ENCODE measurements at places on chromosomes 12 and 14.

- no peak for DNase-seq
These were observed 115.5 kb downstream of the DHRS2 start for GRCh38 chr14:23751616-23752015.

DNA sequence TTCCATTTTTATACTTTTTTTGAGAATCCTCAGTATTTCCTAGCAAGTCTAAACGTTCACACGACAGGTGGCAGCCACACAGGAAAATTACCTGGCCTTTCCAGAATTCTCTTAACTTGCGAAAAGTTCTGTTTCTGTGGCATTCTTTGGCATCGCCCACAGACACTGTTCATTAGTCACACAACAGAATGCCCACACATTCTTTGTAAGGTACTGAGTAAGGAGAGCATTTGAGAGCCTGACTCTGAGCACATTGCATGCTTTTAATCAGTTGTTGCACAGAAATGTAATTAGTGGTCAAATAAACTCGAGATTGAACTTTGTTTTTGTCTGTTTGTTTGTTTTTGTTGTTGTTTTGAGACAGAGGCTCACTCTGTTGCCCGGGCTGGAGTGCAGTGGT lies 52.4 kb downstream of the LMNTD1 start:
- DNase-seq, result no peak

GRCh38 chr14:22489957-22490950 lies 98.8 kb downstream of the DAD1 start:
- no peak for DNase-seq

GRCh38 chr12:41438854-41439541 lies 250.9 kb downstream of the PDZRN4 start:
- DNase-seq, result no peak

DNA sequence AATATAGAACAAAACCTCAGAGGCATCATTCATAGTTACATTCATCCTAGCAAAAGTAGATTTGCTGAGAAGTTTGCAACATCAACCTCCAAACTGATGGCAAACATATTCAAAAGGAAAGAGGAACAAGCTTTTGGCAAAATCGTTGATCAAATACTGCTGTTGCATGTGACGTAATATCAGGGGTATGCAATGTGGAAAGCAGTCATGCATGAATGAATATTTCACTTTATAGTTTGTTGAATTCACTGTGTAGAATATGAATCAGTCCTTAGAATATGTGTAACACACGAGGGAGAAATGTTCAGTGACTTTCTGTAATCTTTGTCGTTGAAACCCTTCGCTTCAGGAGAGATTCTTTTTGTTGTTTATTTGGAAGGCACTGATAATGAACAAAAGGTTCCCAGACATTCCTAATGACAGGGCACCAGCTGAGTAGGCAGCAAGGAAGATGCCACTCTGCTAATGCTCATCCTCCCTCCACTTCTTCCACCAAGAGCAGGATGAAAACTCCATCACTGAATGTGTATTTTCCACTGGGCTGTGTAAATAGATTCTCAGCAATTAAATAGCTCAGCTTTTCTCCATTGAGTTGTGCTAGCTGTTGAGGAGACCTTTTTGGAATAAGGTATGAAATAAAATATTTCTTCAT lies 126.1 kb downstream of the PELI2 start:
- DNase-seq, result no peak

DNA sequence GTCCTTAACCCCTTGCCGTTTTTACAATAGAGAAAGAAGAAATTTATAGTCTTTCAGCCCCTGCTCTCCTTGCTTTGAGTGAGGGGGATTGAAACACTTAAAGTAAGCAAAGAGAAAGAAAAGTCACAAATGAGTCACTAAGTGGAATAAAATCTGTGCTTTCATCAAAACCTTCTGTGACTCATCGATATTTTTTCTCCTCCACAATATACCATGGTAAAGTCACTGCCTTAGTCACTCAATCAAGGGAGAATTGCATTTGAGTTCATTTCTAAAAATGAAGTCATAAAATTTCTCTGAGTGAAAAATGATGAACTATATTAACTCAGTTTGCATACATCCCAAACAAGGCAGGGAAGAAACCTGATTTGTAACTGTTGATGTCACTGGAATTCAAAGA lies 470.3 kb downstream of the FOXG1 start:
- DNase-seq, result no peak

DNA sequence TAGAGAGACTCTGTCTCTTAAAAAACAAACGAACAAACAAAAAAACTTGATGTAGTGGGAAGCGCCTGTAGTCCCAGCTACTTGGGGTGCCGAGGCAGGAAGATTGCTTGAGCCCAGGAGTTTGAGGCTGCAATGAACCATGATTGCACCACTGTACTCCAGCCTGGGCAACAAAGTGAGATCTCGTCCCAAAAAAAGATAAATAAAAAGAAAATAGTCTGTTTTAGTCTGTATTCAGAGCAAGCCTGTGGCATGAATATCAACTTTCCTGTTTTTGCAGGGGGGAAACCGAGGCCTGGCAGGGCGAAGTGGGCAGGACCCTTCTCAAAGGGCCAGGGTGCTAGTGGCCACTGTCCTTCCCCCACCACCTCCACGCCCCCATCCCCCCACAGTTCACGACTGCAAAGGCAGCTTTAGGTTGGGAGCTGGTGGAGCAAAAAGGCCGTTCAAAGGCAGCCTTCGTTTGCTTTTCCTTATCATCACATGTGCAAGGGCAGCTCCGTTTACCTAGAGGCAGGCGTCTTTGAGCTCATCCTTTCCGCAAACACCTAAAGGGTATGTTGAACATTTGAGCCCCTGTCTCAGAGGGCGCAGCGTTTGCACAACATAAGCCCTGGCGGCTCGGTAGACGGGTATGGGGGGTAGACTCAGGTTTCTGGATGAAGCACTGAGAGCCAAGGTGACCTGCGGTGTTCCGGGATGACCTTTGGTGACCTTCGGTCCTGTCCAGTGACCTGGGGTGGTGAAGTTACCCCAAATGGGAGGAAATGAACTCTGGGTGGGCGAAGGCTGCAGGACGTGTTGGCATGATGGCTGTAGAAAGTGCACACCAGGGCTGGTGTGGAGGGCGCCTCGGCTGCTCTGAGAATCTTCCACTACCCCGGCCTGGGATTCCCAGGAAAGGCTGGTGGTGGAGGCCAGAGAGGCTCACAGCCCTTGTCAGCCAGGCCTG lies 8.7 kb upstream of the MEG3 start:
- no peak for DNase-seq

DNA sequence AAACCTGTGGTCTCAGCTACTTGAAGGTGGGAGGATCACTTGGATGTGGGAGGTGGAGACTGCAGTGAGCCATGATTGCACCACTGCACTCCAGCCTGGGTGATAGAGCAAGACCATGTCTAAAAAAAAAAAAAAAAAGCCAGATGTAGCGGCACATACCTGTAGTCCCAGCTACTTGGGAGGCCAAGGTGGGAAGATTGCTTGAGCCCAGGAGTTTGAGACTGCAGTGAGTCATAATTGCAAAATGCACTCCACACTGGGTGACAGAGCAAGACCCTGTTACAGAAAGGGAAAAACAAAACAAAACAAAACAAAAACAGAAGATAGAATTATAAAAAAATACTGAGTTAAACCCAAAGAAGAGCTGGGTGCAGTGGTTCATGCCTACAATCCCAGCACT lies 29.1 kb upstream of the APOF start:
- no peak for DNase-seq

DNA sequence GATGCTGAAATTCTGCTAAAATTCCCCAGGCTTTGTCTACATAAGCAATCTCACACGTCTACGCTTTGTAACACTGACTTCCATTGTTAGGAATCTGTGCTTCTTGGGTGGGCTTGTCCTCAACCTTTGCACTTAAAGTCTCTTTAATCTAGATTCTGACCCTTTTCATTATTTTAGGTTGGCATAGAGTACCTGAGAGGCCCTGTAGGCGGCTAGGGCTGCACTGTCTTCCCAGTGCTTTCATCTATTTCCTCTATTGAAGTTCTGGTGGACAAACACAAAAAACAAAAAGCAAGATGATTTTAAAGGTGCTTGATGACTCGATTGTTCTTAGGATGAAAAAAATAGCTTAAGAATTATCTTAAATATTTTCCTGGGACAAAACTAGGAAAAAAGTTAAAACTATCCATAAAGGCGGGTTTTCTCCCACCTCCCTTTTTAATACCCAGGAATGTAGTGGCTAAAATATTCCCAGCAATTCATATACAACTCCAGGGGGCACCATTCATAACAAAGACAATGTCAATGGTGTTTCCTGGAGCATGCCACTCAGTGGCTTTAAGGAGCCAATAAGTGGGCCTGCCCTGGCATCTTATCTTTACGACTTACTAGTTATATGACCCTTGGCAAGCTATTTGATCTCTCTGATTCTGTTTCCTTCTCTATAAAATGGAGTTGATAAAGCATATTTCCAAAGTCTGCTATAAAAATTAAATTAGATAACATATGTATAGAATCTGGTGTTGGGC lies 197.5 kb downstream of the STXBP6 start:
- no peak for DNase-seq

DNA sequence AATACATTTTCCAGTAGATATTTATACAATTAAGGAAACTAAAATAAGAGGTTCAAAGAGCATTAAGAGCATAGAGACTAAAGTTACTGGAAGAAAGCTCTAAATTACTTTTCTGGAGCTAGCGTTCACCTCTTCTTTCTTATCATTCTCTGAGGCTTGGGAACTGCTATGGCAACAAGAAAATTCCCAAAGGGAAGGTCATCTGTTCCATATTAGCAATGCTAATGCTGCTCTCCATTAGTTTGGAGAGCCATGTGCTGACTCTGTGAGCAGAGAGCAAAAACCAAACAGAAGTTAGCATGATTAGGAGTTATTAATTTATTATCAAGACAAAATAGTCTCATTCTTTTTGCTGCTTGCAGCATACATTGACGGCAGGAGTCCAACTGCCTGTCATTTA lies 143.1 kb upstream of the SLC16A7 start:
- DNase-seq, result peak; percentile 25

DNA sequence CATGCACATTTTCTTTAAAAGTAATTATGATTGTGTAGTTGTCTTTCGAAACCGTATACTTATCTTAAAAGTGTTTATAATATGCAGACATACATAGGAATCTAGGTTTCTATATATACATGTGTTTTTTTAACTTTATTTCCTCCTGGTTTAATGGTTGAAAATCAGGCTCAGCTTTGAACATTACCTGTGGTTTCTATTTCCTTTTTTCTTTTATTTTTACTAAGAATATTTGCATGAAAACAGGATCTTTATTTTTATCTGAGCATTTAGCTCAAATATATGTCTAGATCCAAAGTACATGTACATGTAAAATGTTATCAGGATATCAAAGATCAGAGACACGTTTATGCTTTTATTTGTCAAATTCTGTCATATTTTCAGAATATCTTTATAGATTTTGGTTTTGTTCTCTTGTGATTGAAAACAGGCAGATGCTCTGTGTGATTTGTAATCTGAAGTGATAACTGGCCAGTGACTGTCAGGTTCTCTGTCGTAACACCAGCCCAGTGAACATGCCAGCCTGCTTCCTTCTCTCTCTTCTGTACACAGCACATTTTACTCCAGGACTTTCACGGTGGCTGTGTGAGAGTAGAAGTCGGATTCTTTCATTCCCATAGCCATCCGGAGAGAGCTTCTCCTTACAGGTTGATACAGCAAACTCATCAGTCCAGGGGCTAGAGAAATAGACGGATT lies 13.7 kb downstream of the TCTN1 start:
- no peak for DNase-seq

- no peak for DNase-seq
These were observed 319.5 kb downstream of the PAWR start for GRCh38 chr12:79371226-79371625.

DNA sequence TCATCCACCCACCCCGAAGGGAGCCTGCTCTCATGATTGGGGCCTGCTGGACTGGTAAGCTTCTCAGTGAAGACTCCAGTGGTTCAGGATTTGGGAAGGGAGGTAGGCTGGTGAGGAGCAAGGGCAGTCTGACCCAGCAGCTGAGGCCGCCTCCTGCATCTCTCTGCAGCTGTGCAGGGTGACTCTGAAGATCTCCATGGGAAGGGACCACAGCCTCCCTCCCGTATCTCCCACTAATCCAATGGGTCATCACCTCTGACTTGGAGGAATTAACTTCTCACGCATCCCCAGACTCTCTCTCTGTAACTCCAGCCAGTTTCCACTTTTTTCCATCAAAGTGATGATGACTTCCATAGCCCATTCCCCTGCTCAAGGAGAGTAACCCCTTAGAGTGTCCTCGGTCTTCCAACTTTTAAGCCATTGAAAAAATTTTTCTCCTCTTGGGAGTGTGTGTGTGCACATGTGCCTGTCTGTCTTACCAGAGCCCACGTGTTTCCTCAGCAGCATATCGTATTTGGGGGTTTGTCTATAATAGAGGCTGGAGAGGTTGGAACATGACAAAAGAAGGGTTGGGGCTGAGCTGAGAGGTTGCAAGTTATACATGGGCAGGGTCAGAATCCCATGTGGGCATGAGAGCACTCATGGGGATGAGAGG lies 11.3 kb downstream of the CLSTN3 start:
- no peak for DNase-seq

- DNase-seq, result no peak
These were observed 43.9 kb upstream of the ATP23 start for GRCh38 chr12:57897286-57897974.

GRCh38 chr14:105532735-105533141 lies 6.4 kb downstream of the TMEM121 start:
- no peak for DNase-seq

DNA sequence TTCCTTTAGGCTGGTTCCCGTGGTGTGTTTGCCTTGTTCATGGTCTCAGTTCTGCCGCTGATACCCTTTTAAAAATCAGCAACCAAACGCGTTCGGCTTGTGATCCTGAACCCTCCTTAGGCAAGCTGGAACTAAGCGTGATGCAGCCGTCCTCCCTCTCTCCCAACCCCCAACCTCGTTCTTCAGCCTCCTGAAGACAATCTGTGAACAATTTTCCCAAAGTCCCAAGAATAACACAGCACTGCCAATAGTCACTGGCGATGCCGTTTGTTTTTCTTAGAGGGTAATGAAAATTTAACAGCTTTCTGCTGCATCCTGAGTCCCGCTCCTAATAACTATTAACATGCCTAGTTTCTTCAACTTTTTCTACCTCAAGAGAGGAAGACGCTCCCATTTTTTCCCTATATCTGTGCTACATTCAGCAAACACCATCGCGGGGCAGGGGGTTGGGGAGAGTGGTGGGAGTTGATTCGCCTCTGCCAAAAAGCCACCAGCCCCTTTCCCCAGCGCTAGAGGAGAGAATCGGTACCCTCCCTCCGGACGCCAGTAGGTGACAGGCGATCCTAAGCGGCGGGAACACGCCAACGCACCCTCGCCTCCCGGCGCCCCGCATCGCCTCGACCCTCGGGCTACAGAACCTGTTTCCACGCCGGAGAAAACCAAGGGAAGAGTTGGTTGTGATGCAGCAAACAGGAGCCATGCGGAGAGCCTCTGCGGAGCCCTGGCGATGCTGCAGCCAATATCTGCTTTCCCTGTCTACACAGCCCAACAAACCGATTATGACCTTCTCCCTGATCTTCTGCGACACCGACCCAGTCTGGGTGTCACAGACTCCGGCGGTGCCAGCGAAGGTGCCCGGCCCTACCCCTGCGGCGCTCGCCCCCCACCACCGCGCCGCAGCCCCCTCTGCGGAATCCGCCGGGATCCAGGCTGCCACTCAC lies 752 bp downstream of the PRICKLE1 start:
- DNase-seq, result peak; percentile 58
